ENCODE measurements at places on chromosomes 2 and 18. TPM values are rescaled to one million over a fixed set of nuclear protein-coding genes. Genes with fewer than 3 reads are reported as not detected.

Gene DSC1
- polyA plus RNA-seq: not detected

- no peak for DNase-seq
Observed at GRCh38 chr2:179817181-179817841, 44.1 kb downstream of the ZNF385B start.

DNA sequence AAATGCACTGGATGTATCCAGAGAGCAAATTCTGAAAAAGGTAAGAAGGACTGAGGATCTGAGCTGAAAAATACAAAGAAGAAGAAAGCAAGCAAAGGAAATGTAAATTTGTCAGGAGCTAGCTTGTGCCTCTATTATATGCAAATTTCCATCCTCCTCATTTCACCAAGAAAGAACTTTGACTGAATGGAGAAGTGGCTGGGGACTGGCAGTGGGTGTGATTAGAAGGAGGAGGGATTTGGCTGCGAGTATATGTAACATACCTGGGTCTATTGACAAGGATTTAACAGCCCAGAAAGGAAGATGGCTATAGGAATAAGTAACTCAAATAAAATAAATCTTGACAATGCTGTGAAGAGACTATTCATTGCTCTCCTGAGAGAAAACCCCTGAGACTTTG is 19.4 kb upstream of the RIT2 start:
- no peak for DNase-seq

Gene HAUS1
- 16.2 TPM for polyA plus RNA-seq

Gene MEP1B
- polyA plus RNA-seq: 0.13 TPM

- no peak for DNase-seq
Observed at GRCh38 chr2:45329045-45329677, 281.9 kb downstream of the SRBD1 start.

Gene SPATA3
- polyA plus RNA-seq: not detected

DNA sequence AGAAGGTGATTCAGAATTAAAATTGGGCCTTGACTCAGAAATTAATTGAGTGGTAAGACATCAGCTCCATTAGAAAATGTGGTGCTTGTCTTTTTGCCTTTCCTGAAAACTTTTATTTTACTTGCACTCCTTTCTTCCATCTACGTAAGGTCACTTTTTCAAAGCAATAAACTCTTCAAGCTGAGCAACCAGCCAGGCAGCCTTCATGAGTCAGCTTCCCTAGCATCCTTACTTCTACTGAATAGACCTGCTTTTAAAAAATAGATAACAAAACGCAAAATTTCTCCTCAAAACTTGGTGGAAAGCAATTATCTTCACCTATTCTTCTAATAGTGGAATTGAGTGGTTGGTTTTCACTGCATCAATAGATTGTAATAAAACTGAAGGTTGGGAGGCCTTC is 504.2 kb downstream of the ARHGAP15 start:
- DNase-seq: no peak

Gene PPP1R1C
- not detected for polyA plus RNA-seq

GRCh38 chr2:122378521-122378920 is 623.1 kb downstream of the TSN start:
- DNase-seq: no peak

GRCh38 chr2:168626647-168627046 is 170.6 kb downstream of the CERS6 start:
- DNase-seq: no peak

- DNase-seq: no peak
Observed at GRCh38 chr2:54430649-54431048, 25.5 kb upstream of the SPTBN1 start.

All from B cell (primary cell).